Mucosa of descending colon (tissue), 3 donors: ENCODE measurements at places on chromosomes 4 and X.

DNA sequence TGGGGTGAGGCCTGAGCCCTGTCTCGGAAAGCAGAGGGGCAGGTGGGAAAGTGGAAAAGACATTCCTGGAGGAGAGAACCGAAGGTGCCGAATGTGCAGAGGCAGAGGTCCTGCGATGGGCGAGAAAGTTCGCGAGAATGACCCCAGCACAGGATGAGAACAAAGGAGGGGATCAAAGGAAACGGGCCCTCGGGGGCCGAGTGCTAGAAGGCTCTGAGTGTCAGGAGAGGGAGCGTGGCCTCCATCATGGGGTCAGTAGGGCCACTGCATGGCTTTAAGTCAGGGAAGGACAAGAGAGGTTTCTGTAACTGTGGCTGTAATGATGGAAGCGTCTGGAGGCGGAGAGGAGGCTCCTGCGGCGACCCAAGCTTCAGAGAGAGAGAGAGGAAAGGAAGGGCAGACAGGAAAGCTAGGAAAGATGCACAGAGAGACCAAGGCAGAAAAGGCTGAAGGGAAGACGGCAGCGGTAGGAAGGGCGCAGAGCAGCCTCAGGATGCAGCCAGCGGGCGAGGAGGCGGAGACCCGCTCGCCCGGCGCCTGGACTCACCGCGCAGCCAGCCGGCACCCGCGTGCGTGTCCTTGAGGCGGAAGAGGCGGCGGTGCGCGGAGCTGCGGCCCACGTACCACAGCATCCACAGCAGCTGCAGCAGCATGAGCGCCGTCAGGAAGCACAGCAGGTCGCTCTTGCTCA is 669 bp downstream of the OTOP1 start:
- DNase-seq = no peak

DNA sequence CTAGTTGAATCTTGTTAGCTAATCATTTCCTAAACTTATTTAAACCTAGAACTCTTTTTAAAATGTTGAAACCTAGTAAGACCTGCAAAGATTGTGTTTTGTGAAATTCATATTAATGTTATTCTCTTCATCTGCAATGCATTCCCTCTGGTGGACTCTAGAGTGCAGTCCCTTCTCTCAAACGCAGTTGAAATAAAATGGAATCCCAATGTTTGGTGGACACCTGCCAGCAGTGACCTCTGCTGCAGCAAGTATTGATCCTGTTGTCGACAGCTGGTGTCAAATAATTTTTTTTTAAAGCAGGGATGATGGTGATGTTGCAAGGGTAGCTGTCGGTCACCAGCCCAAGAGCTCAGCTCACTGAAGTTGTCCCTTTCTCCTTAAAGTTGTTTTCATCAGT is 492.0 kb downstream of the ZIC3 start:
- no peak for DNase-seq

DNA sequence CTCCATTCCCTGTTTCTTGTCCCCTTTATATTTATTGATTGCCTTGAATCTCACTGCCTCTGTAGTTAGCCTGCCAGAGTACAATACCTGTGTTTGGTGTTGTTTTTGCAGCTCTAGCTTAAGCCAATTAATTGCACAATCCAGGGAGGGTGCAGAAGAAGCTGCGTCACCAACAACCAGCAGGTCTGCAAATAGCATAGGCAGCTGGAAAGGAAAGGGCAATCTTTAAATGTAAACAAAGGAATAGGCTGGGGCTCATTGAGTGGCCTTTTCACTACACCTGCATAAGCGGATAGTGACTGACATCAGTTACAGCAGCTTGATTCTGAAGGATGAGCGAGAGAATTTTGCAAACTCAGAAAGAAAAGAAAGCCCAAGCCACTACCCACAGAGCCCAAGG is 106.8 kb upstream of the RAI2 start:
- no peak for DNase-seq

DNA sequence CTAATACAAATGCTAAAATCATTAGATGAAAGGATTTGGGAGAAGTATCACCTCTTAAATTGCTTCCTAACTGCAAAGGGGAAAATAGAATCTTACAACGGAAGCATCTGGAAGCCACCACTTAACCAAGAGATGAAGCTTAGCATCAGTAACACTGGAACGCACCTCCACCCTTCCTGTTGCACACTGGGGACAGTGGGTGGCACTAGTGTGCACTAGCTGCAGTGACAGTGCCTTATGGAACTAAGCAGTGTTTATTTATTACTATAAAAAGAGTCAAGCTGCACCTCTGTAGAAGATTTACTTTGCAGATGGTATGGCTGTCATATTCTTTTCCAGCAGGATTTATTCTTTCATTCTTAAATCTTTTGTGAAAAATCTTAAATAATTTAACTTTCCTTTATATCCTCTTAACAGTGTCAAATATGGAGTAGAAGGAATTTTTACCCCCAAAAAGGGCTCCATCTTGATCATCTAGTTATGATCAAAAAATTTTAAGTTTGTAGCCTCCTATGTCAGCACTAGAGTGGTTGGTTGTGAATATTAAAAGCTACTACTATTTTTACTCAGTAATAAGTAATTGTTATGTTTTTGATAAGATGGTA is 76.7 kb downstream of the SCD5 start:
- no peak for DNase-seq

GRCh38 chrX:17440258-17440657 is 65.3 kb downstream of the NHS start:
- DNase-seq = no peak

- no peak for DNase-seq
Measured at GRCh38 chrX:30573125-30573524, 4.4 kb downstream of the TASL start.

DNA sequence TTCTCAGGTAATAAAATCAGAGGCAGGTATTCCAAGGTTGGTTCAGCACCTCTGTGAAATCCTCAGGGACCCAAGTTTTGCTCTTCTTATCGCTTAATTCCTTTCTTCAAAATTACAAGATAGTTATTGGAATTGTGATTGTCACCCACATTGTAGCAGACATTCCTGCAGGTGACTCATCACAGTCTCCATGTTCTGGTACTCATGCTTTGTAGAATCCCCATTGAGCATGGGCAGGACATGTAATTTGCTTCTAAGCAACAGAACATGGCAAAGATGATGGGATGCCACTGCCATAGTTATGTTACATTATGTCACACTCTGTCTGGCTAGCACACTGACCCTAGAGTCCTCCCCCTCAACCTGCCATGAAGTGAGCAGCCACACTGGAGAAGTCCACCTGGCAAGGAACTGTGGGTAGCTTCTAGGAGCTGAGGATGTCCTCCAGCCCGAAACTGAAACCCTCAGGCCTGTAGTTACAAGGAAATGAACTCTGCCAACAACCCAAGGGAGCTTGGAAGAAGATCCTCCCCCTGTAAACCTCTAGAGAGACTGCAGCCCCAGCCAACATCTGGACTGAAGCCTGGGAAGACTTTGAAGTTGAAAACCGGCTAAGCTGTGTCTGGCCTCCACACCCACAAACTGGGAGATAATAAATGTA is 58.3 kb upstream of the GUCY1A1 start:
- DNase-seq = no peak

GRCh38 chrX:72100051-72100755 is 31.5 kb downstream of the RTL5 start:
- DNase-seq = no peak

DNA sequence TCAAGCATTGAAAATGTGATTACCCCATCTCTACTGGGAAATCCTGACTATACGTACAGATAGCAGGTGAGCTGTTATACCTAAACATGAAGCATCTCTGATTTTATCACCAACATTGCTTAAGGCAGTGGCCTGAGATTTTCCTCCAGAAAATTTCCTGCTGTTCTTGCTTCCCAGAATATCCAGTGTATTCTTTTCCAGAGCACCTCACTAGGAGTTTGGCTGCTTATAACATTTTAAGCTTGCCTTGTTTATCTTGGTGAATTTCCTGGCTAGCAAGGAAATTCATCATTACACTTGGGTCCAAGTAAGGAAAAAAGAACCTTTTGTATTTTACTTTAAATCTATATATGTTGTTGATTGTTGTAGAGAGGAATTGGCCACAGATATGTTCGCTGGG is 73.0 kb upstream of the CLCN4 start:
- DNase-seq = no peak

DNA sequence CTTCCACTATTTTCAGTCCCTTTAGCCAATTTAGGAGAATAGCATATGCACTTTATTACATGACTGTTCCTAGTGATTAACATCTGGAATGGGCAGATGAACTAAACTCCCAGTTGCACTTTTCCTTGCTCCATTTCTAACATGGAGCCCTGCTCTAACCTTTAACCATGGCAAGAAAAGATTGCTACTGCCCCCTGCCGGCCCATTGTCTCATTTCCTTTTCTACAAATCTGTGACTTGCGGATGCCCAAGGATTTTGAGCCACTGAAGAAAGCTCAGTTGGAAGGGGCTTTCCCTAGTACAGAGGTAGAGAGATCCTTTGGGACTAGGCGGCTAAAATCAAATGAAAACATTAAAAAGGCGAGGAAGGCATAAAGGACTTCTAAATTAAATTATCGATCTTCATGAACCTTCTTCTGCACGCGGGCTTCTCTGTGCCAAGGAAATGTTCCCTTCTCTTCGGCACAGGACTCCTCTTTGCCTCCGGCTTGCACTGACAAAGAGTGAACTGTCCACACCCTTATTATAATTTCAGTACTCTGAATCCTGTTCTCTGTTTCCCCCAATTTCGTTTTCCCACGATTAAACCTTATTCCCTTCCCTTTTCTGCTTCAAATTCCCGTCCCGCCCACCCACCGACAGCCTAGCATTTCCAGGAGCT is 577 bp upstream of the GLRA2 start:
- DNase-seq = peak; percentile 79

- no peak for DNase-seq
Measured at GRCh38 chr4:79798047-79798446, 275.0 kb downstream of the ANTXR2 start.

GRCh38 chr4:43244688-43245382 is 352.3 kb downstream of the GRXCR1 start:
- DNase-seq = no peak

DNA sequence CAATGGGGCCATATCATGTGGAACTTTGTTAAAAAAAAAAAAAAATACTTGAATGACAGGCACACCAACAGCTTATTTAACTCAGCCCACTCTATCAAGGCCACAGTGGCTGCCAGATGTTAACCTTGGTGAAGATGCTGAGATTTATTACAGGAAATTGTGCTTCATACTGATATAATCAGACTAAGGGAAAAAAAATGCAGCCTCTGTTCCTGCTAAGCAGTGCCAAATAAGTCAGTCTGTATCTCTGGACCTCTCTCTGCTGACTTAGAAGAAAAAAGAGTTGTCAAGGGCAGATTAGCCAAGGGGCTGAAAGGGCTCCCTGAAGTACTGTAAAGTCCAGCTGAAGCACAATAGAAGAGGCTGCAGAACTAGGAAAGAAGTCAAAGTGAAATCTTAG is 677.7 kb upstream of the HTR2C start:
- DNase-seq = no peak

DNA sequence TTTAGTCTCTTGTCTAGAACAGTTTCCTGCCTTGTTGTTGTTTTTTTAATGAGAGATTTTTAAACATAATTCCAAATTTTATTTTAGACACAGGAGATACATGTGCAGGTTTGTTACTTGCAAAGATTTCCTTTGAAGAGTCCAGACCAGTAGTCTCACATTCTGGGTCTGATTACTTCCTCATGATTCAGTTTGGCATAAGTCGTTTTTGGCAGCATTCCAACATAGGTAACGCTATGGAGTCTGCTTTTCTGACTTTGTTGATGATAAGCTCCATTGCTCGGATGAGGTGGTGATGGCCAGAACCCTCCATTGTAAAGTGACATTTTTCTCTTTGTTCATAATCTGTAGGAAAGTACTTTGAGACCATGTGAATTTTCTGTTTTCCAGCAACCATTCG is 74.7 kb downstream of the CLCN4 start:
- no peak for DNase-seq

GRCh38 chr4:8593264-8594096 is 915 bp downstream of the CPZ start:
- no peak for DNase-seq

DNA sequence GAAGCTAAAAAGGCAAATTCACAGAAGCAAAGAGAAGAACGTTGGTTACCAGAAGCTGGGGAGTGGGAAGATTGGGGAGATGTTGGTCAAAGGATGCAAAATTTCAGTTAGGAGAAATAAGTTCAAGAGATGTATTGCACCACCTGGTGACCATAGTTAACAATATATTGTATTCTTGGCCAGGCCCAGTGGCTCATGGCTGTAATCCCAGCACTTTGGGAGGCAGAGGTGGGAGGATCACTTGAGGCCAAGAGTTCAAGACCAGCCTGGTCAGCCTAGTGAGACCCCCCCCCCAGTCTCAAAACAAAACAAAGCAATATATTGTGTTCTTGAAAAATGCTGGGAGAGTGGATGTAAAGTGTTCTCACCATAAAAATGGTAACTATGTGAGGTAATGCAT is 67.9 kb downstream of the TAB3 start:
- DNase-seq = no peak

GRCh38 chr4:150033081-150033480 is 45.2 kb upstream of the DCLK2 start:
- DNase-seq = no peak

DNA sequence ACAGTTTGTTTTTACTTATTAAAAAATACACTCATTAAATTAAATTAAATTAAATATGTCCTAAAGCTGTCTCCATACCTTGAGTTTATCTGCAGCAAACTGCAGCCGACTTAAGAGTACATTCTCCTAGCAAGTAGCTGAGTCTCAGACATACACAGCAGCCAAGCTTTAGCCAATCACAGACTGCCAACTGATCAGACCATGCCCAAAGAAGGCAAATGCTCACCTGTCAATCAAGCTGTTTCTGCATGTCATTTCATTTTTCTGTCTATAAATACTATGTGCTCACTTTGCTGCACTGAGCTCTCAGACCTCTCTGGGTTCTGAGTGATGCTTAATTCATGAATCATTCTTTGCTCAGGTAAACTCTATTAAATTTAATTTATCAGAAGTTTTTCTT is 280.9 kb upstream of the EPHA5 start:
- DNase-seq = no peak

DNA sequence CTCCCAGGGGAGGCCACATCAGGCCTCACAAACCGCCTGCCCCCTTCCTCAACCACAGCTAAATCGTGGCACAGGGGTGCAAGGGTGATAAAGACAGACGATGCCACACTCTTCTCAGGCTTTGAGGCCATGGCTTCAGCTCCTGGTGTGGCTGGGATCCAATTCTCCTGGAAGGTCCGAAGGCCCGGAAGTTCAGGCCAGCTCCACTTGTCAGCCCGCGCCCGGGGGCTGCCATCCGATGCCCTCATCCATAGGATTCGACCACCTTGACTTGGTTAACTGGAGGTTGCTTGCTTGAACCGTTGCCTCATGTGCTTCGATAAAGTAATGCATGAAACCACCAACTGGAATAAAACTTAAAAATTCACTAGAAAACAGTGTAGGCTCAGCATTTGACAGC is 8.2 kb downstream of the TEX13C start:
- DNase-seq = no peak
